ENCODE measurements at places on chromosomes 5 and 9. TPM values are rescaled to one million over a fixed set of nuclear protein-coding genes. Genes with fewer than 3 reads are reported as not detected.

Gene CNTNAP3
- total RNA-seq, result 9.2 TPM

Gene PKD2L2
- total RNA-seq, result 0.53 TPM

Gene UBAP1
- total RNA-seq, result 29.3 TPM

Gene FSTL4
- total RNA-seq, result 2.6 TPM

Gene FGF10
- 10.9 TPM for total RNA-seq

Gene PHYHD1
- 41.6 TPM for total RNA-seq

Gene CDC25C
- 5.1 TPM for total RNA-seq

Gene SMIM33
- total RNA-seq, result not detected

Gene ARL10
- 11.7 TPM for total RNA-seq

Gene CNTFR
- 19.5 TPM for total RNA-seq

Gene KCNT1
- 1.8 TPM for total RNA-seq

Gene DAB2
- total RNA-seq, result 101 TPM

Gene FAM153A
- total RNA-seq, result 0.58 TPM

Gene TAF11L10
- total RNA-seq, result not detected

Gene S1PR3
- 77.5 TPM for total RNA-seq

Gene CORO2A
- 1.4 TPM for total RNA-seq

Gene SPOCK1
- total RNA-seq, result 9.9 TPM

Gene CDH9
- total RNA-seq, result 10.2 TPM

Gene RABL6
- 44.3 TPM for total RNA-seq

Gene PPIC
- 30.5 TPM for total RNA-seq

Gene CCDC183
- total RNA-seq, result 3.1 TPM

Gene IFNK
- not detected for total RNA-seq

Gene PCDHA1
- total RNA-seq, result 0.12 TPM

All from metanephros (tissue), 2 donors.